NCI-H1930 (cell line): ENCODE measurements at places on chromosomes 7 and 10.

DNA sequence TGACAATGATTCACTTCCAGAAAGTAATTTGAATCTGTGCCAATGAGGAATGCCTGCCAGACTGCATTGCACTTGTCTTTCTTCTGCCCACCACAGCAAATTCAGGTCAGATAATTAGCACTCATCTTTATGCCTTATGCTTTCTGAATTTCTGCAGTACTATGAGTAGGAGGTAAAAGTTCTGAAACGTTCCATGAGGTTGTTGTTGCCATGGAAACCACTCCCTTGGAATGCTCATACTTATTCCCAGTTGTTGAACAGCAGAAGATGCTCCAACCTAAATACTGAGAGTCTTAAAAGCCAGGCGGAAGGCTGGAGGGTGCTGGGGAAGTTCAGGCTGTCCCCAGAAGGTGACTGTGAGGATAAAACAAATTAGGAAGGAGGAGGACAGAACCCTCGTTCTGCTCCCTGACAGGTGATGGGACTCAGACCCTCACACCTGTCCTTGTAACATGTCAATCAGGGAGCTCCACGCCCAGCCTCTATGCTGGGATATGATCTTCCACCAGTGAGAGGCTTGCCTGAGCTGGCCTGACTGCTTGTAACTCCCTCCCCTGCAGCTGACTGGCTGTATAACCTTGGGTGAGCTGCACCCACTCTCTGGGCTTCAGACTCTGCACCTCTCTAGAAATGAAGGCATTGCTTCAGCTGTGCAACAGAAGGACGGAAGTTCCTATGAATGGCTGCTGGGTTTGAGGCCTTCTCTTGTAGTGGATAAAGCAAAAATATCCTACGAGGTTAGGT lies 554.3 kb upstream of the MGMT start:
- DNase-seq, result no peak

DNA sequence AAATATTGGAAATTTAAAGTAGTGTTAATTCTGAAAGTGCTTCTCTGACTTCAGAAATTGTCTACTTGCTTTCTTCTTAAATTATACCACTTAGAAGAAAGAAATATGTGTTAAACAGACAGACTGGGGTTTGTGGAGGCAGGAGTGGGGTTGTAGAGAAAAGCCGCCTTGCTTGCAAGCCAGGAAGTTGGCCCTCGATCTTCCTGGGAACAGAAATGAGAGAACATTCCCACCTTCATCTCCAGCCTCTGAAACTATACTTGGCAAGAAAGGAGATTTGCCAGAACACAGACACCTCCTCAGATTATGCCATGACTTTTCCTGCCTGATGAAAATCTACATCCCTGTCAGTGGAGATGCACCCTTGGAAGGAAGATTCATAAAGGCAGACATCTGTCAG lies 171.2 kb upstream of the CHRM2 start:
- DNase-seq, result no peak

DNA sequence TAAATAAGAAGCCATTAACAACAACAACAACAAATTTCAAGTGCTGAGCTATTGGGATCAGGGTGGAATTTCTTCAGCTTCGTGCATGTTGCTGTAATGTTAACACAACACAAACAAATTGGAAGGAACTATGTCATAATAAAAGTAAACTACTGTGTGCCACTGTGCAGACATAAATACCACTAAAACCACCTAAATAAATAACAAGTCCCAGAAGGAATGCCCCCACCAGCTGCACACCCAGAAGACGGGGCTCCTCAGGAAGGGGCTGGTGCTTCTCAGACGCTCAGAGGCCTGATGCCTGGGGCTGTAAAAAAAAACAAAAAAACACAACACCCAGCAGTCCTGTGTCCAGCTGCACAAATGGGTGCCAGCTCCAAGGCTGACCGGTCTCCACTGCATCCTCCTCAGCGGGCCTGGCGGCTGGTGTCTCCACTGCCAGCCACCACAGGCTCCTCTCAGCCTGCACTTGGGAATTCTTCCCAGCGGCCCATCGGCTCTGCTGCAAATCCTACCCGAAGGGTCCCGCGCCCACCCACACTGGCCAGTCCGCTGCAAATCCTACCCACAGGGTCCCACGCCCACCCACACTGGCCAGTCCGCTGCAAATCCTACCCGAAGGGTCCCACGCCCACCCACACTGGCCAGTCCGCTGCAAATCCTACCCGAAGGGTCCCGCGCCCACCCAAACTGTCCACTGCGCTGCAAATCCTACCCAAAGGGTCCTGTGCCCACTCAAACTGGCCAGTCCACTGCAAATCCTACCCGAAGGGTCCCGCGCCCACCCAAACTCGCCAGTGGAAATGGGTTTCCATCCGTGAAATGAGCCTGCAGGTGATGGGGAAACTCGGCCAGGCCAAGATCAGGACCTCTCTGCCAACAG lies 35.8 kb upstream of the DNAAF5 start:
- no peak for DNase-seq

- DNase-seq, result no peak
These were observed 73.2 kb upstream of the GPR158 start for GRCh38 chr10:25101461-25102146.

DNA sequence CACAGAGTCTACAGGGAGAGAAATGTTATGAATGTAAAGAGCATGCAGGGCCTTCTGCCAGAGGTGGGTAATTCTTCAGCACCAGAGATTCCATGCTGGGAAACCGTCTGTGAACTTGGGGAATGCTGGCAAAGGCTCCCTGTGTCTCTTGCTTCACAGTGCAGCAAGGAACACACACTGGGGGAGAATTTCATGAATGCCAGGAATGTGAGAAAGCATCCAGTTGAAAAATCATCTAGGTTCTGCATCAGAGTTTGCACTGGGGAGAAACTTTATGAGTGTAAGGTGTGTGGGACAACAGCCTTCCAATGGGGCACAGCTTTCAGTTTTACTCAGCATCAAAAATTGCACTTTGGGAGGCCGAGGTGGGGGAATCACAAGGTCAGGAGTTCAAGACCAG lies 224.3 kb upstream of the IGFBP3 start:
- DNase-seq, result no peak

DNA sequence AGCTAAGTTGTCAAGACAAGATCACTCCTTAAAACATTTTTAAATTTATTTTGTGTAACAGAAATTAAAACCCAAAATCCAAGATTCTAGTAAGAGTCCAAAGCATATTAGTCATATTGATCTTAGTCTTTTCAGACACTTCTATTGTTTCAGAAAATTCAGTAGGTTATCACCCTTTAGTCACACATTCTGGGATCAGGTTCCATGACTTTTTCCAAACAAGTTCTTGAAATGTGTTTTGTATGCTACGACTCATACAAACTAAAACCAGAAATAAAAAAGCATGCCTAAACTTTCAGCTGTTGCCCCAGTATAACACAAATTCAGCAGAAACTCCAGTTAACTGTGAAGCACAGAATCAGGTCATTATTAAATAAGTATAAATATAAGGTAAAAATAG lies 10.7 kb downstream of the SEMA3D start:
- no peak for DNase-seq

DNA sequence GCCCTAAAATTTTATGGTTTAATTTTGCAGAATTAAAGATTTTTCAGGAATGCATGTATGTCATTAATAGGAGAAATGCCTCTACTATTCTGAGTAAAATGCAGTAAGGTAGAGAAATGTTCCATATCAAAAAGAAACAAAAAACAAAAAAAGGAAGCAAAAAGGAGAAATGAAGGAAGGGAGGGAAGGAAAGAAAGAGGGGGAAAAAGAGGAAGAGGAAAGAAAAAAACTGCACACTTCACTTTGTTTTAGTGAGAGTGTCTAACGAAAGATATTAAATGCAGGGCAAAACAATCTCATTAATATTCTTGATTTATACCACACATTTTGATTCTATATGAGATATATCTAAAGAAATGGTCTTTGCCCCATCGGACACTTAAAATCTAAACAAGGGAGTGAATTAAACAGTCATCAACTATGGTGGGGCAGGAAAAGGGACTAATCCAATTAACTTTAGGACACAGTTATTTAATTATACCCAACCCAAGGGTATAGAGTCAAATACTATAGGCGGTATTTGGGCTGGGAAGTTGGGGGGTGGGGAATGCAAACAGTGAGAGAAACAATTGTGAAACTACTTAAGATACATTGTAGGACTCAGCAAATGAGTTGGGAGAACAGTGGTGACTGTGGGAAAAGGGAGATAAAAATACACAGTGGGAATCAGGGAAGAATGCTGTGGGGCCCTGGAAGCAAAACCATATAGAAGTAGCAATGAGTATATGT lies 27.0 kb downstream of the IMMP2L start:
- no peak for DNase-seq

DNA sequence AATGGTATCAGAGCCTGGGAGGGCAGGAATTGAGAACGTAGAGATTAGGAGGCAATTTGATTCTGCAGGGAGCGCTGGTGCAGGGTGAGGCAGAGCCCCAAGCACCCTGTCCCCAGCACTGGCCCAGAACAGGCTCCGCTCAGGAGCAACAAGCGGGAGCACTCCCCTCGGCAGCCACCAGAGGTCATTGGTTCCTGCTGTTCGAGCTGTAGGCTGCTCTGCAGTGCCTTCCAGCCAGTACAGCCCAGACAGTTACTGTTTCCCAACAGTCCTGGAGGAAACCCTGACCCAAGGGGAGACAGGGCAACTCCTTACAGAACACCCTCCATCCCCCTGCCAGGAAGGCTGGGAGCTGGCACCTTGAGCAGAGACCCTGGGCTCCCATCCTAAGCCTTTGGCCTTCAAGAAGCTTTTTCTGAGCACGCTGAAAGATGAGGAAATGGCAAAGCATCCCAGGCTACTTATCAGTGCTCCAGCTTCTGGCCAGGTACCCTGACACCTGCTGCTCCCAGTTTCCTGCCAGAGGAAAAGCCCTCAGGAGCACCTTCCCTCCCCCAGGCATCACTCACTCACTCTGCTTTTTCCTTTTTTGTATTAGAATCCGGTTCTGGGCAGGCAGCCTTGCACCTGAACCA lies 71.2 kb upstream of the EFCAB10 start:
- peak; percentile 54 for DNase-seq

DNA sequence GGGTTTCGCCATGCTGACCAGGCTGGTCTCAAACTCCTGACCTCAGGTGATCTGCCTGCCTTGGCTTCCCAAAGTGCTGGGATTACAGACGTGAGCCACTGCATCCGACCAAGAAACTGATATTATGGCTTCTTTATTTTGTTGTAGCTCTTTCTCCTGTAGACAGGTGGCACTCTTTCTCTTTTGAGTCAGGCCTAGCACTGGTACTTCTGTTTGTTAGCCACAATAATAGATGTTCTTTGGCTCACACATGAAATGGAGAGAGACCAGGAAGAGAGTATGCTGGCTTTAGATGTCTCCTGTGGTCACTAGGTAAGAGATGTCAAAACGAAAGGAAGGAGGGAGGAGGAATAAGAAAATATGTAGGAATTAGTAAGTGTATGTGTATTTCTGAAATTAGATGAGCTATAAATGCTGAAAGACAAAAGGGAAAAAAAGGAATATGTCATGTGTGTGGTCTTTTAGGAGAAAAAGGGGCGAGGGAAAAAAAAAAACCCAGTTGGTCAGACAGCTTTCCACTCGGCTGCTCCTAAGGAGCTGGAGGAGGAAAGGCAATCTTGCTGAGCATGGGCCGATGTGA lies 78.7 kb downstream of the CLEC2L start:
- peak; percentile 6 for DNase-seq

- no peak for DNase-seq
These were observed 516.0 kb downstream of the REEP3 start for GRCh38 chr10:64037071-64037661.

DNA sequence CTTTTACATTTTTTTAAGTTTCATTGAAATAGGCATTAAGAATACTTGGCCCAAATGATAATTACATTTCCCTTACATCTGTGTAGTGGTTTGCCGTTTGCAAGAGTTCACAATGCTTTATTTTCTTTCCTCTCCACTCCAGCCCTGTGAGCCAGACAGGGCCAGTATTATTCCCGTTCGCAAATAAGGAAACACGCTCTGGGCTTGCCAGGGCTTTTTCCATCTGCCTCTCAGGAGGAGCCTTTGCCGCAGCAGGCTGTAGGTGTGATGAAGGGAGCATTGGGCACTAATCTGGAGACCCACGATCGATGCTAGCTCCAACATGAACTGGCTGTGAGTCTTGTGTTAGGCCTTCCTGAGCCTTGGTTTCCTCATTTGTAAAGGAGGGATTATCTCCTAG lies 154.4 kb downstream of the GALNT17 start:
- DNase-seq, result no peak

- DNase-seq, result no peak
These were observed 417.2 kb downstream of the PLXDC2 start for GRCh38 chr10:20233423-20233822.

- DNase-seq, result no peak
These were observed 981 bp upstream of the CRYGN start for GRCh38 chr7:151440799-151441445.

GRCh38 chr10:1521741-1522140 lies 215.6 kb downstream of the ADARB2 start:
- no peak for DNase-seq
